ENCODE measurements at places on chromosomes 7 and 10. TPM values are rescaled to one million over a fixed set of nuclear protein-coding genes. Genes with fewer than 3 reads are reported as not detected.
A peak's percentile ranks its signal among the peaks of the same experiment; 100 is the strongest.

- DNase-seq: no peak
- H3K27ac ChIP-seq: no peak overlapping the region
- peaks cover 6% of the 10 kb centered on the region for H3K27me3 ChIP-seq
Measured at GRCh38 chr7:156005202-156005691, 193.0 kb upstream of the SHH start.

GRCh38 chr7:22640269-22640668 lies 86.7 kb upstream of the IL6 start:
- DNase-seq: peak; percentile 52
- peaks cover 20% of the 10 kb centered on the region for H3K4me1 ChIP-seq
- H3K27ac ChIP-seq: no peak overlapping the region
- peaks cover 33% of the 10 kb centered on the region for H3K36me3 ChIP-seq
- no peak overlapping the region for H3K4me3 ChIP-seq

DNA sequence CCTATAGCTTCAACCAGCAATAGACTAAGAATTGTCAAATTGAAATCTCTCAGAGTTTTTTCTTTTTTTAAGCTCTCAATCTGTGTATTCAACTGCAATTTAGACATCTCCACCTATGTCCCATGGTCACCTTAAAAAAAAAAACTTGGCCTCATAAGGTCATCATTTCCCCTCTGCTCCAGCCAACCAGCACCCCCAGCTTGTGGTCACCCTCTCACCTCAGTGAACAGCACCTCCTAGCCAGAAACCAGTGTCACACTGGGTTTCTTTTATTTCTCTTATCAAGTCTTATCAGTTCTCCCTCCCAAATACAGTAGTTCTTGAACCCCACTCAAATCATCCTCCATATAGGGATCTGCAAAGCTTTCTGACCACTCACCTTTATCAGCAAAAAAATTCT lies 4.0 kb downstream of the ITGB1 start:
- DNase-seq: peak; percentile 25
- H3K4me1 ChIP-seq: peaks cover 69% of the 10 kb centered on the region
- no peaks in the 10 kb centered on the region for H3K27me3 ChIP-seq
- H3K36me3 ChIP-seq: peaks cover 46% of the 10 kb centered on the region
- peak overlapping the region; percentile 75 for H3K4me3 ChIP-seq

GRCh38 chr10:83522881-83523386 lies 616.4 kb upstream of the GHITM start:
- no peaks in the 10 kb centered on the region for H3K4me1 ChIP-seq
- H3K4me3 ChIP-seq: no peak overlapping the region
- DNase-seq: no peak
- no peaks in the 10 kb centered on the region for H3K36me3 ChIP-seq
- H3K27me3 ChIP-seq: no peaks in the 10 kb centered on the region
- no peak overlapping the region for H3K27ac ChIP-seq

- no peak overlapping the region for H3K4me3 ChIP-seq
- no peaks in the 10 kb centered on the region for H3K36me3 ChIP-seq
- H3K27me3 ChIP-seq: no peaks in the 10 kb centered on the region
- no peaks in the 10 kb centered on the region for H3K4me1 ChIP-seq
- no peak overlapping the region for H3K27ac ChIP-seq
- DNase-seq: no peak
Measured at GRCh38 chr7:31583942-31584341, 70.1 kb downstream of the ITPRID1 start.

DNA sequence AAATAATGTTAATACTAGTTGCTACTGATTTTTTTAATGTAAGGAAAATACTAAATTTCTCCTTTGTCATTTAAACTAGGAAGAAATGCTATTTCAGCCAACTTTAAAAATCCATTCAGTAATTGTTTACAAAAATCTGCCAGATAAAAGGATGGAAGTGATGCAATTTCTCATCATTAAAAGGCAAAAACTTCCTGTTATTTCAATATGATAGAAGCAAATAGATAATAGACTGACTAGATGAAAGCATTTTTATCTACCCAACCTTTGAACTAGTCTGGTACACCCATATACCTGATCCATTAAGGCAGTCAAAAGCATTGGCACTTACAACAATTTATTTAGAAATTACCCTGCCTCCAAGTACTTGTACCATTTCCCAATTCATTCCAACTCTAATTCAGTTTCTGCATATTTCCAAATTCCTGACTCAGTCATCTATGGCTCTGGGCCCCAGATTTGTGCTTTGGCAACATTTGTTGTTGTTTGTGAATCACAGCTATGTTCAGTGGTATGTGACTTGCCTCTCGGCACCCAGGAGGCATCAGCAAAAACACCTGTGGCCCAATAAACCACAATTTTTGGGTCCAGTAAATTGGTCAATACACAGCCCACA lies 482.6 kb upstream of the SEMA3A start:
- H3K36me3 ChIP-seq: no peaks in the 10 kb centered on the region
- no peak for DNase-seq
- no peak overlapping the region for H3K27ac ChIP-seq
- no peaks in the 10 kb centered on the region for H3K27me3 ChIP-seq

DNA sequence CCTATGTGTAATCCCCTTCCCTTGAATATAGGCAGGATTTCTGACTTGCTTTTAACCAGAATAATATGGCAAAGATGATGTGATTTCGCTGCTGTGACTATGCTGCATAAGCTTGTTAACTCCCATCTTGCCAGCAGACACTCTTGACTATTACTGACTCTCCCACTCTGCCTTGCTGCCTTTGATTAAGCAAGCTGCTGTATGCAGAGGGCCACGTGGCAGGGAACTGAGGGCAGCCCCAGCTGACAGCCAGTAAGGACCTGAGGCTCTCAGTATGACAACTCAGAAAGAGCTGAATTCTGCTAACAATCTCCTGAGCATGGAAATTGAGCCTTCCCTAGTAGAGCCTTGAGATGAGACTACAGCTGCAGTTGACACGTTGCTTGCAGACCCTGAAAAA lies 279.4 kb upstream of the CACNA2D1 start:
- H3K27ac ChIP-seq: no peak overlapping the region
- no peak overlapping the region for H3K4me3 ChIP-seq
- H3K4me1 ChIP-seq: no peaks in the 10 kb centered on the region
- no peaks in the 10 kb centered on the region for H3K36me3 ChIP-seq
- DNase-seq: no peak
- no peaks in the 10 kb centered on the region for H3K27me3 ChIP-seq

DNA sequence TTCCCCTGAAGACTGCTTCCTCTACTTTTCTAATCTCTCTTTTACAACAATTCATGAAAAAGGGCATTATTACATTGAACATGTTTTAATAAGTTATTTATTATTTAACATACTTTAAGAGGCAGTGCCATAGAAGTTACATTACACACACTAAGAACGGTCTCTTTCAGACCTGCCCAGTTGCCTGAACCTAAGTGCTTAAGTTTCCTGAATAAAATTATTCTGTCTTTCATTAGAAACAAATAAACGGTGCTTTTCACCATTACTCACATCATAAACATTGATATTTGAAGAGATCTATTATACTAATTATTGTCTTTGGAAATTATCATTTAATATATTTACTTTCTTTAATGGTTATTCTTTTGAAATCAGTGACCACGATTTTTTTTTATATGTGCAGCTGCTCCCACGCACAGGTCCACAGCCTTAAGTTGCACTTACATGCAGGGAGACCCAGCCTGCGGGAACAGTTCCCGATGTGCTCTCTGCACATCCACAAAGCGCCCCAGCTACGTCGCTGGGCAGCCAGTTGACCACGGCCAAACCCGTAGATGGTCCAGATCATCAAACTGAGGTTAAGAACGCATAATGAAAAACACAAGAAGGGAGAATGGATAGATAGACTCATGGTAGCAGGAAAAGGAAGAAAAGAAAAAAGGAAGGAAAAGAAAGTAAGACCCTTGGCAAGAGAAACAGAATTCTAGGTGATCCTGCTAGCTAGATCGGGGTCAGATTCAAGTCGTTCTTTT lies 437.0 kb upstream of the MGMT start:
- no peak overlapping the region for H3K27ac ChIP-seq
- H3K4me1 ChIP-seq: peaks cover 7% of the 10 kb centered on the region
- H3K4me3 ChIP-seq: no peak overlapping the region
- H3K36me3 ChIP-seq: no peaks in the 10 kb centered on the region
- DNase-seq: no peak

GRCh38 chr7:42883950-42884349 lies 27.9 kb downstream of the C7orf25 start:
- H3K27me3 ChIP-seq: peaks cover 22% of the 10 kb centered on the region

DNA sequence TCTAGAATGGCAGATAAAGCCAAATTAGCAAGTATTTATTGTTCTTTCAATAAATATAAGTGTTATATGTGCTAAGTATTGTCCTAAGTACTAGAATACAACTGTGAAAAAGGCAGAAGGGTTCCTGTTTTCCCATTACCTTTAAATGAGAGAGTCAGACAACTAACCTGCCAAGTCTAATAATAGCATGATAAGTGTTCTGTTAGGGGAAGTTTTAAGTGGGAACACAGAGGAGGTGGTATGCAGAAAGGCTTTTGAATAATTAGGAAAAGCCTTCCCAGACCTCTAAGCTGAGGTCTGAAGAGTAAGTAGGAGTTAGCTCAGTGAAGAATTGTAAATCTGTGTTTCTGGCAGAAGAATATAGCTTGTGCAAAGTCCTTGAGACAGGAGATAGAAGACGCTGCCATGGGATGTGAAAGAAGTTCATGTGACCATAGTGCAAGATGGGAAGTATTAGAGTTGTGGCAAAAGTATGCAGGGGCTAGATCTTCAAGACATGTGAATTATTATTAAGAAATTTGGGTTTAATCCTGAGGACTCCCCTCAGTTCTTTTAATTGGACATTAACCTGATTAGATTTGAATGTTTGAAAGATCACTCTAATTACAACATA lies 12.5 kb downstream of the SHOC2 start:
- H3K27ac ChIP-seq: no peak overlapping the region
- H3K4me3 ChIP-seq: no peak overlapping the region
- peaks cover 2% of the 10 kb centered on the region for H3K4me1 ChIP-seq
- DNase-seq: no peak

DNA sequence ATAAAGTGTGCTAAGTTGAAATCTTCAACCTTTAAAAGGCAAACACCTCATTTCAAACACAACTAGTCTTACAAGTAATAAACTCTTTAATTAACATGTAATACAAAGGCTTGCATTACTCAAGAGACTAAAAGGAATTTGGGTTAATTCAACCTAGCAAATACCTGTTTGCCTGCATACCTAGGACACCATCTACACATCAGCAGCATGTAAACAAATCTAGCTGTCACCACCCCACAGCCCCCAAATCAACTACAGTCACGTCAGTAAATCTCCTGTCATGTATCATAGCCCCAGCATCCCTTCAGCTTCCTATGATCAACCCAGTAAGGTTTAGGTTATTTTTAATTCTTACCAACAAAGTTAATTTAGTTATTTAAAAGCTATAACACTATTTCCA lies 33.5 kb downstream of the ZNF800 start:
- H3K4me1 ChIP-seq: peaks cover 6% of the 10 kb centered on the region
- no peaks in the 10 kb centered on the region for H3K27me3 ChIP-seq
- no peak for DNase-seq
- no peak overlapping the region for H3K27ac ChIP-seq

- H3K4me1 ChIP-seq: no peaks in the 10 kb centered on the region
- no peaks in the 10 kb centered on the region for H3K27me3 ChIP-seq
- no peak for DNase-seq
- no peak overlapping the region for H3K4me3 ChIP-seq
- no peaks in the 10 kb centered on the region for H3K36me3 ChIP-seq
Measured at GRCh38 chr7:42181566-42181965, 55.4 kb downstream of the GLI3 start.

GRCh38 chr10:128471151-128471550 lies 344.9 kb upstream of the MKI67 start:
- H3K27me3 ChIP-seq: no peaks in the 10 kb centered on the region
- no peaks in the 10 kb centered on the region for H3K4me1 ChIP-seq
- DNase-seq: no peak

GRCh38 chr7:99563650-99564049 lies 5.2 kb downstream of the ZNF655 start:
- DNase-seq: no peak
- H3K36me3 ChIP-seq: peaks cover 66% of the 10 kb centered on the region
- H3K4me1 ChIP-seq: peaks cover 42% of the 10 kb centered on the region
- no peaks in the 10 kb centered on the region for H3K27me3 ChIP-seq

DNA sequence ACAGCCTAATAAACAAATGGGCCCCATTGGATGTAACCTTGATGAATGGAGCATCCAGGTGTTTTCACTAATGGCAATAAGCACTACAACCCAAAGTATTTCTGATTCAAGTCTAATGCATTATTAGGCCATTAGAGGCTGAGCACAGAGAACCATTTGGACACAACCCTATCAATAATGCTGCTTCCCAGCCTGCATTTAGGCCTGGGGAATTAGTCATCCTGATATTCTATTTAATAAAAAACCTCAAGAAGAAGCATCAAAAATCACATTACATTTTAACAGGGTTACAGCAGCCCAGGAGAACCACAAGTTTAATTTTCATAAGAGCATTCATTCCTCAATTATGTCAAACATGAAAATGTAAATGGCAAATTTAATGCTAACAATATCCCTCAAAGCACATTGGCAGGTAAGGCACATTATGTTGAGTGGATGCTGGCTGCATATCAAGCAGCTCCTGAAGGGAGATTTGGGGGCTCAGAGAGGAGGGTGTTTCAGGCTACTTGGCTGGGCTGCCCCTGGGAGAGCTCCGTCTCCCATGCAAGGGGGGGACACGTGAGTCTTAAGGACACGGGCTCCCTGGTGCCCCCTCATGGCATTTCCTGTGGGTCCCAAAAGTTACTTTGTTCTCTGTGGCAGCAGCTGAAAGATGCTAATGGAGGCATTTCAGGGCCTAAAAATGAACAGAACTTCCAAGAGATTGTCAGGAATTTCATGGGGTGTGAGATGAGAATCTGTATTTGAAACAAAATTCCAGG lies 143.4 kb downstream of the HERPUD2 start:
- no peak for DNase-seq
- no peaks in the 10 kb centered on the region for H3K36me3 ChIP-seq
- H3K4me1 ChIP-seq: no peaks in the 10 kb centered on the region
- H3K4me3 ChIP-seq: no peak overlapping the region

- no peak overlapping the region for H3K27ac ChIP-seq
- H3K36me3 ChIP-seq: no peaks in the 10 kb centered on the region
- no peak overlapping the region for H3K4me3 ChIP-seq
- no peaks in the 10 kb centered on the region for H3K4me1 ChIP-seq
Measured at GRCh38 chr7:127035203-127035849, 217.4 kb downstream of the GRM8 start.

GRCh38 chr7:23346316-23346715 lies 47.2 kb downstream of the MALSU1 start:
- peak overlapping the region; percentile 48 for H3K4me3 ChIP-seq
- H3K27ac ChIP-seq: peak overlapping the region; percentile 28
- peaks cover 24% of the 10 kb centered on the region for H3K4me1 ChIP-seq
- DNase-seq: no peak
- peaks cover 17% of the 10 kb centered on the region for H3K27me3 ChIP-seq

PTN gene
- total RNA-seq: not detected

MORN4 gene
- total RNA-seq: 2.6 TPM

TMEM209 gene
- total RNA-seq: 35.5 TPM

PKD2L1 gene
- 0.18 TPM for total RNA-seq

LIPN gene
- not detected for total RNA-seq

AKR1B15 gene
- not detected for total RNA-seq

CD36 gene
- not detected for total RNA-seq

OR2A12 gene
- total RNA-seq: not detected

MYL10 gene
- total RNA-seq: not detected

Data from activated CD4-positive, alpha-beta memory T cell treated with anti-CD3 and anti-CD28 coated beads, Interleukin-2, amount 10 ng/mL, durations not matched to agents 7 days and 5 days (primary cell).